Right renal pelvis (tissue), 4 donors: ENCODE measurements at places on chromosomes 7 and 10.

DNA sequence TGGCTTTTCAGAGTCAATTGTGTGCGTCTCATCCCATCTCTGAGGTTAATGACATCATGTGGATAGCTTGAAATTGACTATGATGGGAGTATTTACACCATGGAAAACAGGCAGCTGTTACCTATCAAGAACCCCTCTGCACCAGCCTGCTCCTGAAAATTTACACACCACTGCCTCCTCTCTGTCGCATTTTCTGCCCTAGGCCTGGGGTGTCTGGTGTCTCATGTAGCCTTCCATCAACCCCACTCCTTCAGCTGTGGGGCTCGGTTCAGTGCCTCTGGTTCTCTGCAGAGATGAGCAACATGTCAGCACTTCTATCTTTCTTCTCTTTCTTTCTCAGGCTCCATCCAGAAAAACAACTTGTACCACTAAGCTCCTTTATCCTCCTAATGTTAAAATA is 600.5 kb downstream of the TYW1 start:
- no peak for DNase-seq

DNA sequence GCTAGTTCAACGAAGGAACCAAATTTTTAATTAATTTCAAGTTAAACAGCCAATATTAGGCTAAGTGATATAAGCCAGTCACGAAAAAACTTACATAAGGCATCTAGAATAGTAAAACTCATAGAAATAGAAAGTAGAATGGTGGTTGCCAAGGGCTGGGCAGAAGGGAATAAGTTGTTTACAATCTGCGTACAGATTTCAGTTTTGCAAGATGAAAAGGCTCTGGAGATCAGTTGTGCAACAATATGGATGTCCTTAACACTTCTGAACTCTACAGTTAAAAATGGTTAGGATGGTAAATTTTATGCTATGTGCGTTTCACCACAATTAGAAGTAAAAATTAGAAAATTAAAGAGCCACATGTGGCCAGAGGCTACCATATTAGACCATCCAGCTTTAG is 13.3 kb downstream of the SCRN1 start:
- DNase-seq = no peak

GRCh38 chr7:64637521-64638445 is 28.1 kb upstream of the ZNF107 start:
- no peak for DNase-seq

DNA sequence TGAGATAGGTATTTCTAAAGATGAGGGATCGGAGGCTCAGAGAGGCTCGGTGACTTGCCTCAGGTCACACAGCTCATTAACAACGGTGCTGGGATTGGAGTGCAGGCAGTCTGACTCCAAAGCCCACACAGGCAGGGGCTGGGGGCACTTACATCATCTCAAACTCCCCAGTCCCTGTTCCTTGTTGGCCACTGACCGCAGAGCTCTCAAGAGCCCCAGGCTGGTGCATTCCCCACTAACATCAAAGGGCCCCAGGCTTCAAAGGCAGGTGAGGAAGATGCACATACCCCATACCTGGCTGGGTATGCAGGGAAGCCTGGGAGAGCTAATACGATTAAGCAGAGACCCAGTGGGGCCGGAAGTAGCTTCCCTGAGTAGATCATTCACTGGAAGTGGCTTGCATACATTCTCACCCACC is 13.7 kb upstream of the NODAL start:
- no peak for DNase-seq

DNA sequence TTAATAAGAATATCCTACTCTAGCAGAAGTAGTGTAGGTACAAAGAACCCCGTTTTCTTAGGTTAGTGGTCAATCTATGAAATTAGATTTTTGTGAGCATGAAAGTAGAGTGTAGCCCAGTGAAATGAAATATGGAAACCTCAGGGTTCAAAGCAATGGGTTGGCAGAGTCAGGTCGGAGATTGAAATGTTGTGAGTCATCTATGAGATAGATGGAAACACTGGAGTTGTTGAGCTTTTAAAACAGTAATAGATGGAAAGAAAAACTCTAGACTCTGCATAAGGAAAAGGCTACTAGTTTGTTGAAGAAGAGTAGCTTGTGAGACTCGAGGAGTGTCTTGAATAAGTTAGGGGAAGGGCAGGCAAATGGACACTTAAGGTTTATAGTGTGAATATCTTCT is 251.9 kb downstream of the EXOC4 start:
- no peak for DNase-seq

DNA sequence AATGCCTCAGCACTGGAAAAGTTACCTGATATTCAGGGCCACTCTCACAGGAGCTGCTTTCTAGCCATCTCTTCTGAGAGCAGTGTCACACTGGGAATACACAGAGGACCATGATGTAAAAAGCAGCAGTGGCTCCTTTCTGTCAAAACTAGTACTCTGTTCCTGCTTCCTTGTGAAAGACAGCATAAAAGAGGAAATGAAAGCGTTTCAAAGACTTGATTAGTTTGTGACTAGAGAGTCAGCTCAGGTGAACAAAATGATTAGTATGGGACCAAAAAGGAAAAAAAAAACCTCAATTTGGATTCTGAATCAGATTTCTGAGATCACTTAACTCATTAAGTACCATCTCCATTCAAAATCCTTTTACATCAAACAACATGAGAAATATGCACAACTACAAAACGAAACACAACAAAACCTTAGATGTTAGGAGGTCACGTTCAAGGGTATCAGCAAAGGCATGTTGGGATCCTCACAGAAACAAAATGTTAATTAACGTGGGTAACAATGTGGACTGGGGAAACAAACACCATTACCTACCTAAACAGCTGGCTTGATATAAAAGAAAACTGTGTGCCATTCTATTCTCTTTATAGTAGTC is 103.7 kb downstream of the MACC1 start:
- DNase-seq = no peak

- no peak for DNase-seq
Observed at GRCh38 chr7:32018845-32019578, 51.2 kb downstream of the PDE1C start.

- DNase-seq = no peak
Observed at GRCh38 chr7:99825452-99825851, 2.4 kb upstream of the CYP3A43 start.

- DNase-seq = no peak
Observed at GRCh38 chr10:81135851-81136250, 598.1 kb downstream of the SH2D4B start.

DNA sequence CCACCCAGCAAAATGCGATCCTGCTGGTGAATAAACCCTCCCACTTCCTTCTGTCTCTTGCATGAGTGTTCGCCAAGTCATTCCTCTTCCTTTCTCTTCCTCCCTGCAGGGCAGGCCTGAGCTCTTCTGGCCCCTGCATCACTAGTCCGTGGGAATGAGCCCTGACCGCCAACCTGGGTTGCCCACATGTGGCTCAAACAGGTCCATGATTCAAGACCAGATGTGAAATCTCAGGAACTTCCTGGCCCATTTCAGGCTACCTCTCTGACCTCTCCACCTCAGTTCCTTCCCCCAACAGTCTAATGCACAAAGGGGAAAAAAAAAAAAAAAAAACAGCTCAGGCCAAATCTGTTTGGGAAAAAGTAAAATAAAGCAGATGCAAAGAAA is 5.4 kb upstream of the YWHAG start:
- DNase-seq = no peak

GRCh38 chr10:80590585-80591125 is 53.0 kb downstream of the SH2D4B start:
- no peak for DNase-seq

GRCh38 chr10:104630731-104631130 is 10.4 kb upstream of the SORCS3 start:
- DNase-seq = no peak

DNA sequence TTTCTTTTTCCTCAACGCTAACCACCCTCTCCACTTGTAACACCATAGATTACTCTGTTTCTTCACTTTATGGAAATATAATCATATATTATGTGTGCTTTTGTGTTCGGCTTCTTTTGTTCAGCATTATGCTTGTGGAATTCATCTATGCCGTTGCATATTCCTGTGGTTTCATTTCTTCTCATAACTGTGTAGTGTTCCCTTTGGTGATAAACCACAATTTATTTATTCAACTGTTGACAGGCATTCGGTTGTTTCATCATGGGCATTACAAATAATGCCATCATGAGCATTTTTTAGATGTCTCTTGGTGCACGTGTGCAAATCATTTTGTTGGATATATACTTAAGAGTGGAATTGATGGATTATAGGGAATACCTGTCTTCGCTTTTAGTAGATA is 12.1 kb downstream of the AVL9 start:
- DNase-seq = no peak

GRCh38 chr7:44374007-44374763 is 48.8 kb upstream of the CAMK2B start:
- DNase-seq = no peak

DNA sequence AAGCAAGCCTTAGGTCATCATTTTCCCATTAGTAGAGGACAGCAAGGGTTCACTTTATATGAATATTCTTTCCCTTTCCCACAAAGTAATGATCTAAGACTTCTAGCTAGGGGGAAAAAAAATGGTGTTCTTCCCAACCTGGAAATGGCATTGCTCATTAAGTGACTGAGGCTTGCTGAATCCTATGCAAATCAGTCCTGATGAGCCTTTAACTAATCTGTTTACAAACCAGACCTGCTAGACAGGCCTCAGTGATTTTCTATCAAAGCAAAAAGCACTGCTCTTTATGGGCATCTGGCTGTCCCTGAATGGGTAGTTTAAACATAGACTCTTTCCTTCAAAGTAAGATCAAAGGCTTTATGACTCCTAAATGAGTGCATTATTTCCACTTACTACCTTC is 146.3 kb downstream of the HIBADH start:
- no peak for DNase-seq

DNA sequence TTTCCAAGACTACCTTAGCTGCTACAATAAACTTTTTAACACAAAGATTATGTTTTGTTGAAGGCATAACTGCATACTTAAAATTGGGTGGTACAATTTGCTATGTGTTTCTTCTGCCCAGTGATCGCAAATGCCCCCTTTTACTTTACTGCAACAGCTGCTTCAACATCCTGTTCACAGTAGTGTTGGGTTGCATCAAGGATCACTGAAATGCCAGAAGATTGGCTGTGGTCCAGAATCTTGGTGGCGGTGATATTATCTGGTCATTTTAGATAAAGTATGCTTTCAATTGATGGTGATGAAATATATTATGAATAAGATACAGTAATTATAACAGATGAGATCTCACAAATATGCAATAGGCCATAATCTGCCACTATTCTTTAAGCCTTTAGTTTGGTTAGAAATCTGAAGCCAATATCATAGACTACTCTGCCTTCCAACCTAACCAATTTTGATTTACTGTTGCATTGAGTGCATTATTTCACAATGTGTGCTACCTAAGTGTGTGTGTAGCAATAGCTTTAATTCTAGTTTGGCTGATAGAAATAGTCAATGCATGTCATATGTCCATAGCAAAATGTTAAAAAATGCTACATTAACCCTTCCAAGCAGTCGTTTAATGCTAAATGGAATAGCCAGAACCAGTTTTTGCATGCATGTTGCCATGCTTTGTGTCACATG is 29.8 kb upstream of the ING3 start:
- no peak for DNase-seq

- DNase-seq = no peak
Observed at GRCh38 chr10:62399211-62399610, 25.0 kb downstream of the ZNF365 start.

- DNase-seq = no peak
Observed at GRCh38 chr10:78336402-78336791, 302.7 kb downstream of the RPS24 start.

DNA sequence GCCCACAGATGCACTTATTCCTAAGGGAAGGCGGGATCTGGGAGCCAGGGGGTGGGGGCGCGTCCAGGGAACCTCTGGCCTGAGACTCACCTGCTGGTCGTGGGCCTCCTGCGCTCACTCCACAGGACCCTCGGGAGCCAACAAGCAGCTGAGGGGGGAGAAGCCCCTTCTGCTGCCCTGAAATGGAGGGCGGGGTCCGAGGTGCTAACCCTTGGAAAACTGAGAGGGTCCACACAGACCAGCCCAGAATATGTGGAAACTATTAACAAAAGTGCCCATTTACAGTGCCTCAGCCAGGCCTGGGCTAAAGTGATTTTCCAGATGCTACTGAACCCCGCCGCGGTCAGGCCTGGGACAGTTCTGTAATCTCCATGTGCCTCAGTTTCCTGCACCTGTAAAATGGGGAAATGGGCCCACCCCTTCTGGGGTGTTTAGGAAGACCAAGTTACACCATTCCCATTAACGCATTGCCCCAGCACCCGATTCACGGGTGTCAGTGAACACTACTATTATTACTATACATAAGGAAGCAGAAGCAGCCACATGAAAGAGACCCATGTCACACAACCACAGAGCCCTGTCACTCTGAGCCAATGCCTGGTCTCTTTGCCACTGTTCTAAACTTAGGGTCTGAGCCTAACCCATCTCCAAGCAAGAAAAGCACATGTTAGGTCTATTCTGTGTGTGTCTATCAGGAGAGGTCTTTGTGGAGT is 630 bp upstream of the VSTM4 start:
- no peak for DNase-seq

DNA sequence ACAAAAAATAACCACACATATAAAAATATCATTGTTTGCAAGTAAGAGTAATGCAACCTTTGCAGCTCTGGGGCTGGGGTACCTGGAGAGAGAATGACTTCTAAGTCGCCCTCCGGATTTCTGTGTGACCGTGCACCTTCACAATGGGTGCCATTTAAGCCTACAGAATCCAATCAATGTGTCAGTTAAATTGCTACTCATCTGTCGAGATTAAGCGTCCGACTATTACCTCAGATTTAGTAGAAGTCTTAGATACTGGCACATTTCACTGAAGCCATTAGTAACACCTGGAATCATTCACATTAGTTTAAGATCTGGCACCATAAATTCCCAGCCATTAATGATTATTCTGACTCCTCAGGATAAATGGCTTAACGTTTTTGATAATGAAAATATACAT is 507.3 kb upstream of the MGMT start:
- DNase-seq = no peak

DNA sequence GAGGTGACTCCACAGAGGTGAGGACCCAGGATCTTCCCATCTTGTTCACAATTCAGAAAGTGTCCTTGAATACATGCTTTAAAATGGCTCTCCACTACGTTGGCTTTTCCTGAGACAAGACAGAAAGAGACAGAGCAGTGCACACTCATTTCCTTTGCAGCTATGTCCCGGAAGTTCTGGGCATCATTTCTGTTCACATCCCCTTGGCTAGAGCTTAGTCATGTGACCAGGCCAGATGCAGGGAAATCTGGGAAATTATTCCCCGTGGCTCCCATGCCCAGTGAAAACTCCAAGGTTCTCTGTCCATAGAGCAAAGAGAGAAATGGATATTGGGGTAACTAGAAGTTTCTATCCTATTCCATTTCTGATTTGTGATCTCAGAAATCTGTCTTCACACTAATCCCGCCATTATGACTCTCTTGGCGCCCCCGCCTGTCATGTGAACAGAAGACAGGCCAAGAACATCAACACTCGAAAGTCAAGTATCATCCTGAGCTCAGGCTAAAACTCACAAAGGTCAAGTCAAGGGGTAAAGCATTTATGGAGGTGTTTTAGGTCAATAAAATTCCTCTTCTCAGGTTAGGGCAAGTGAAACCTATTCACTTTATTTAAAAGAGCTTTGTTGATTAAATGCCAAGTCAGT is 251.4 kb upstream of the HABP2 start:
- no peak for DNase-seq

- DNase-seq = no peak
Observed at GRCh38 chr7:35623381-35623780, 71.6 kb downstream of the HERPUD2 start.

GRCh38 chr7:117872561-117873309 is 506 bp downstream of the CTTNBP2 start:
- DNase-seq = no peak

GRCh38 chr7:100943693-100944092 is 5.6 kb upstream of the MUC3A start:
- DNase-seq = no peak

- DNase-seq = no peak
Observed at GRCh38 chr7:121006711-121007315, 18.3 kb downstream of the CPED1 start.

- peak; percentile 26 for DNase-seq
Observed at GRCh38 chr7:142357953-142358520, 100.2 kb upstream of the PRSS58 start.
